ENCODE measurements at places on chromosomes 12 and 14.

GRCh38 chr12:12221560-12221959 lies 45.3 kb downstream of the LRP6 start:
- no peak for DNase-seq

DNA sequence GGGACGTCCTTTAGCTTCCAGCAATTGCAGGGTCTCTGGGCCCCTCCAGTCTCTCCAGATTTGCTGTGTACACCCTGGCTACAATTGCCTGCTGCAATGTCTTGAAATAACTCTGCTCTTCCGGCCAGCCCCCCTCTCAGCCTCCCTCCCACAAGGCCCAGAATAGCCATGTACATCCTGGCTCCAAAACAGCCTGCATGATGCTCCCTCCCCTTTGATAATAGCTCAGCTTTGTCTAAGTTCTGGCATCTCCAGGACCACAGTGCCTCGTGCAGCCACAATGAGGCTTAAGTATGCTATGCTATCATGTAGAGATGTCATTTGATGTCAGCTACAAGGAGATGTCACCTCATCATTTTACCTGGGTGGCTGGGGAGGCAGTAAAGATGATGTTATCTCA lies 74.6 kb downstream of the SRRM4 start:
- DNase-seq: no peak

- no peak for DNase-seq
Observed at GRCh38 chr12:52667509-52667908, 12.7 kb downstream of the KRT1 start.

DNA sequence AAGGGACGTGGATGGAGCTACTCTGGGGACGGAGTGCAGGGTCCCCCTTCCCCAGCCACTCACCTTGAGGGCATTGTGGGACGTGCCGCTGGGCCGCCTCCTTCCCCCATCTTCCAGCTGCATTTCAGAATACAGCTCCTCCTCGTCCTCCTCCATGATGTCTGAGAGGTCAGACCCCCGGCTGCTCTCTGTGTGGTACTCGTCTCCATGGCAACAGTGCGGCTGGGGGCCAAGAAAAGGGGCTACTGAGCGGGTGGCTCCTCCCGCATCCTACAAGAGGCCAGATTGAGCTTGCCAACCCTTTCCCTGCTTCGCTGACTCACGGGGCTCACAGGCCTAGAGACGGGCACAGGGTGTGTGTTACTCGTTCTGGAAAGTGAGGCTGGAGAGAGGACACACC lies 90.4 kb downstream of the PIWIL1 start:
- DNase-seq: no peak

- peak; percentile 4 for DNase-seq
Observed at GRCh38 chr14:37443461-37443860, 151.6 kb downstream of the FOXA1 start.

- DNase-seq: no peak
Observed at GRCh38 chr14:91019673-91020072, 40.8 kb downstream of the RPS6KA5 start.

DNA sequence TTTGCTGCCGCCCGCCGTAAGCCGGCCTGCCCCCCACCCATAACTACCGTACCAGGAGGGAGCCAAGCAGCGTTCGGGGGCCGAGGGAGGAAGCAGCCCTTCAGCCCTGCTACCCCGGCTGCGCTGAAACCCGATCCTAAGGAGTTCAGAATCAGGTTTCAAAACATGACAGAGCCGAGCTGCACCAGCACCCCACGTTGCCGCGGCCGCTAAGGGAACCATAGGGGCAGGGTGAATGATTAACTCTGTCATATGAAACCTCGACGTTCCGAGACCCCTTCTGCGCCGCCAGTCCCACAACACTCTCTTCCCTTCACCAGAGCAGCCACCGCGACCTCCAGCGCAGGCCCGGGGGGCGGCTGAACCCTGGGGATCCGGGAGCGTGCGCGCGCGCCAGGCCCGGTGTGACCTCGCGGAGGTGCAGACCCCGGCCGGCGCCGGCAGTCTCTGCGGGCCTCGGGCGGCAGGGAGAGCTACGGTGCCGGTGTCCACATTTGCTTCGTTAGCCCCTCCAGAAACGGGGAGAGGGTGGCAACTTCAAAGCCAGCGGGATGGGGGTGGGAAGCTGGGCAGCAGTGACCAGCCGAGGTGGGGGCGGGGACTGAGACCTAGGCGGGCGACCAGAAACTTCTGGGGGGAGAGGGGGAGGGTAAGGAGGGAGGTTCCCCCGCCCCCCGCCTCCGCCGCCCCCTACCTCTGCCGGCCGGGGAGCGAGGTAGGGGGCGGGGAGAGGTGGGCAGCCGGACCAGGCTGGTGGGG lies 1.6 kb downstream of the SIX4 start:
- DNase-seq: peak; percentile 68

DNA sequence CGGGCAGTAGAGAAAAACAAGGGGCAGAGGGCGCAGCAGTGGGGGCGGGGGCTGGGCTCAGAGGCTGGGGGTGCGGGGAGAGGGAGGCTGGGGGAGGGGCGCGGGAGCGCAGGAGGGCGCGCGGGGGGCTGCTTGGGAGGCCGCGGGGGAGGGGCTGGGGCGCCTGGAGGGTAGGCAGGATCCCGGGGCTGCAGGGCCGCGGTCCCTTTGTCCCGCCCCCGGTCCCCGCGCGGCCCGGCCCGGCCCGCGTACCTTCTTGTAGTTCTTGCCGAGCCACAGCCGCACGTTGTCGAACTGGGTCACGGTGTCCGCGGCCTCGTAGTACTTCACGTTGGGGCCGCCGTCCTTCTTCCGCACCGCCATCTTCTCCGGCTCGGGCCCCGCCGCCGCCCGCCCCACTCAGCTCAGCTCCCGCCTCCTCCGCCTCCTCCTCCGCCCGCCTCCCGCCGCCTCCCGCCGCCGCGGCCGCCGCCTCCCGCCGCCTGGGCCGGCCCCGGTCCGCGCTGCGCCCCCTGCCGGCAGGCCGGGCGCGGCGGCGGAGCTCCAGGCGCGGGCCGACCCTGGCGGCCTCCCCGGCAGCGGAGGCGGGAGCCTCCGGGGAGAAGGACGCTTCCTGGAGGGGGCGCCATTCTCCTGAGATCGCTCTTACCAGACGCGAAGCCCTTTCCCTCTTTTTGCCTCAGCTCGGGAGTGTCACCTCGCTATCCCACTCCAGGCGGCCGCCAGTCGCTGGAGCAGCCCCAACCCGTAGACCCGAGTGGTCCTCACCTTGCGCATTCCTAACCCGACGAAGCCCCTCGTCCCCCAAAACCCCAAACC lies at the start of gene SMARCC2:
Gene SMARCC2 (minus strand): TSS at position 385 of the 819 bp plus-strand sequence. CDS start 22 bp downstream, at position 363.
- peak; percentile 61 for DNase-seq

GRCh38 chr12:52587563-52587962 lies 13.7 kb downstream of the KRT72 start:
- DNase-seq: no peak

DNA sequence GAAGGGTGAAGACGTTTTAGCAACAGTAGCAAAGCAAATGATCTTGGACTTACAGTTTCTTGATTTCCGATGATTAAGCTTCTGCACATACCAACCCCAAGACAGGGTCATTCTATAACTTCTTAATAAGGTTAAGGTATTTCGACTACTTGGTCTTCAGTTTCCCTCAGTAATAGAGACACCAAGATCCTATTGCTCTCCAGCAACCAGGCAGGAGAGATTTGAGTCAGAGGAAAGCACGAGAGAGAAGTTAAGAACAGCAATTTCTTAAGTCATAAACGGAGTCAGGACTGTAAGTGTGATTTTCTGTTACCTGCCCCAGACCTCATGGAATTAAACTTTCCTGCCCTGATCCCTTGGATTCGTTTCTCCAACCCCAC lies 215.6 kb downstream of the TTC8 start:
- DNase-seq: no peak

- peak; percentile 92 for DNase-seq
Observed at GRCh38 chr14:34699873-34700621, 14.3 kb downstream of the CFL2 start.

GRCh38 chr12:25135531-25136154 lies 59.3 kb downstream of the DNAI7 start:
- no peak for DNase-seq

DNA sequence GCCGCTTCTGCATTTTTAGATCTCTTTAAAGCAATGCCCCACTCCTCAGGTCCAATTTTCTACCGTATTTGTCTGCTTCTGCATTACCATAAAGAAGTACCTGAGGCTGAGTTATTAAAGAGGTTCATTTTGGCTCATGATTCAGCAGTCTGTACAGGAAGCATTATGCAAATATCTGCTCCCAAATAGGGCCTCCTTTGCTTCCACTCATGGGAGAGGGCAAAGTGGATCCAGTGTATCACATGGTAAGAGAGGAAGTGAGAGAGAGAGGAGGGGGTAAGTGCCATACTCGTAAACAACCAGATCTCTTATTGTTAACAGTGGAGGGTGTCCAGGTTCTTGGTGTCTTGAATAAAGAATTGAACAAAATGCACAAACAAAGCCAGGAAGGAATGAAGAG lies 316.1 kb upstream of the SEL1L start:
- DNase-seq: no peak

- DNase-seq: no peak
Observed at GRCh38 chr14:81728447-81728846, 194.8 kb upstream of the SEL1L start.

GRCh38 chr14:36215217-36215598 lies 38.7 kb upstream of the PTCSC3 start:
- no peak for DNase-seq

GRCh38 chr14:69680297-69680696 lies 68.9 kb downstream of the SUSD6 start:
- DNase-seq: no peak

DNA sequence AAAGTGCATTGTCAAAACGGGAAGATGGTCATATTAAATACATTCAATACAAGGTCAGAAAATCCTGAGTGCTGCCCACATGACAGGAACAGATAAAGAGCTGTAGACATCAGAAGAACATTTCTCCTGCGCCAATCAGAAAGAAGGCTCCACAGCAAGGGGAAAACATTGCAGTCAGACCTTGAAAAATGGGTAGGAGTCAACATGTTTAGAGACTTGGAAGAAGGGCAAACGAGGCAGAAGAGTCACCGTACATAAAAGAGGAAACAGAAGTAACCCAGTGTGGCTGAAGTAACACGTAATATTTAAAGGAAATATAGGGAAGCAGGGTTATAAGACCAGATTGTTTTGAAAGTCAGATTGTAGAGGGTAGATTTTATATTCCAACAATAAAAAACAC lies 11.9 kb downstream of the SPPL3 start:
- DNase-seq: no peak

DNA sequence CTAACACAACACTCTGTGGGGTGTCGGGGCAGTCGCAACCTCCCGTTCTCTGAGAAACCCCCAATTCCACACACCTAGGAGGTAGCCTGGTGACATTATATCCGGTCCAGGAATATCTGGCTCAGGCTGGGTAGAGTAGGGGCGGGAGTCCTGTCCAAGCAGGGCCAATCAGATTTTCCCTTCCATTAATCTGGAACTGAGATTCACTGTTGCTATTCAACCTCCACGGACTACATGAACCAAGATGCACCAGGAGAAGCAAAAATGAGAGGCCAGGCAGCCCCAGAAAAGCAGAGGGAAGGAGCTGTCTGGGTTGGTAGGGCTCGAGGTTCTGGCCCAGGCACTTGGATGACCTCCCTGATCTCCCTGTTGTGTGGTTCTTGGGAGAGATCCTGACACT lies 51.0 kb downstream of the NINJ2 start:
- no peak for DNase-seq

- peak; percentile 16 for DNase-seq
Observed at GRCh38 chr12:102120886-102121285, 903 bp downstream of the PARPBP start.

DNA sequence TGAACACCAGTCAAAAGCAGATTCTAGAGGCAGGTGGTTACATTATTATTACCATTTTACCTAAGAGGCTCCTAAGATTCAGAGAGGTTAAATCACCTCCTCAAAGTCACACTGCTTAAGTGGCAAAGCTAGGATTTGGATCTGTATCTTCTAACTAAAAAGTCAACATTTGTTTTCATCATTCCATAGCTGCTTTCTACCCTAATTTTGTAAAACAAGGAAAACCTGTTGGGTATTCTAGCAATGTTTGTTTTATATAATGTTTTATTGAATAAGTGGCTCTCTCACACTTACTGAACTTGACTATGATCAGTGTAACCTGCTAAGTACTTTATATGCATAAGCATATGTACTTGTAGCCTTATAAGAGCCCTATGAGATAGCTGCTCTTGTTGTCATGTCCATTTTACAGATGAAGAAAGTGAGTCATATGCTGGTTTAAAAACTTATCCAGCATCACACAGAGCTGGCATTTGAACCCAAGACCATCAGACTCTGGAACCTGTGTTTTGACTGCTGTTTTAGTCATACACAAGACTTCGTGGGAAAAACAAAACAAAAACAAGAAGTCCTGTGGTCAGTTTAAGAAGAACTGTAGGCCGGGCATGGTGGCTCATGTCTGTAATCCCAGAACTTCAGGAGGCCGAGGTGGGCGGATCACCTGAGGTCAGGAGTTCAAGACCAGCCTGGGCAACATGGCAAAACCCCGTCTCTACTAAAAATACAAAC lies 31.7 kb upstream of the EVL start:
- DNase-seq: no peak

GRCh38 chr12:88310069-88310468 lies 168.0 kb downstream of the TMTC3 start:
- DNase-seq: peak; percentile 73

- no peak for DNase-seq
Observed at GRCh38 chr12:103586132-103586531, 941 bp upstream of the STAB2 start.

DNA sequence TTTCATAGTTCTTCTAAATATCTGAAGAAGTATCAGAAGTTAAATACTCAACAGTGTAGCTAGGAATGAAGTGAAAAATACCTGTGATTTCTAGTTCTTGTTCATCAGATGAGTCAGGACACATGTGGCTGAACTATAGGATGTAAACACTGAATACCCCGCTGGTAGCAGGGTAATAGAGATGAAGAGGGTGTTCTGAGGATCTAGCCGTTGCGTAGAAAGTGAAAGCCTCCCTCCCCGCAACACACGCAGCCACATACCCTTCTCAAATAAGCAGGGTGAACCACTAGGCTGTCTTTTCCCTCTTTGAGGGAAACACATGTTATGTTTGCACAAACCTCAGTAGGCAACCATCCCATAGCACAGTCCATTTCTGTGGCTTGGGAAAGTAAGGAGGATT lies 16.4 kb upstream of the RNASE12 start:
- DNase-seq: no peak

DNA sequence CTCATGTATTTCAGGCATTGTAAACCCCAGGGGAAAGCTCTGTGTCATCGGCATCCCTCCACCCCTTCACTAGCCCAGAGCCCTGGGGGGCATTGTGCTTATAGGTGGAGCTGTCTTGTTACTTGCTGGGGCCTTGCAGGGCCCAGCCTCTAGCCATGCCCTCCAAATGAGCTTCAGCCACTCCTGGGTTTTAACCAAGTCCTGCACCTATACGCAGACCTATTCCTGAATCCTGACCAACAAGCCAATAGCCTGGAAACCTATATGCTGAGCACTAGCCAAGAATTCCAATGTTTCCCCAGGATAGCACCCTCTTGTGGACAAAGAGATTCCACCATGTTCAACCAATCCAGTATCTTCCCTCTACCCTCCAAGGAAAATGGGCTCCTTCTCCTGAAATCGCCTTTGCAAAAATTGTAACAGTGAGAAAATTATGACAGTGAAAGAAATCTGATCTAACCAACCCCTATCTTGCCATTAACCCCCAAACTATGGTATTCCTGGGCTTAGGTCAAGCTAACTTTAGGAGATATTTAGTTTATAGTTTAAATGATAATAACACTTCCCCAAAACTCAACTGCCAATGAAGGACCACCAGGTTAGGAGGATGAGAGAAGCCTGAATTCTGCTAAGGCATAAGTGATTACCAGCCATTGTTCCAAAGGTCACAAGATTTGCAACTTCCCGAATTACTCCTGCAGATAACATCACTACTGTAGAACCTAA lies 55.5 kb downstream of the TTC7B start:
- peak; percentile 10 for DNase-seq

- no peak for DNase-seq
Observed at GRCh38 chr12:93794738-93795137, 117.6 kb downstream of the CRADD start.

- peak; percentile 97 for DNase-seq
Observed at GRCh38 chr14:64806202-64806861, 73.4 kb downstream of the SPTB start.

Measured in astrocyte (in vitro differentiated cells and primary cell).